Naive thymus-derived CD4-positive, alpha-beta T cell (primary cell): ENCODE measurements at places on chromosomes 1 and 21. TPM values are rescaled to one million over a fixed set of nuclear protein-coding genes. Genes with fewer than 3 reads are reported as not detected.

DNA sequence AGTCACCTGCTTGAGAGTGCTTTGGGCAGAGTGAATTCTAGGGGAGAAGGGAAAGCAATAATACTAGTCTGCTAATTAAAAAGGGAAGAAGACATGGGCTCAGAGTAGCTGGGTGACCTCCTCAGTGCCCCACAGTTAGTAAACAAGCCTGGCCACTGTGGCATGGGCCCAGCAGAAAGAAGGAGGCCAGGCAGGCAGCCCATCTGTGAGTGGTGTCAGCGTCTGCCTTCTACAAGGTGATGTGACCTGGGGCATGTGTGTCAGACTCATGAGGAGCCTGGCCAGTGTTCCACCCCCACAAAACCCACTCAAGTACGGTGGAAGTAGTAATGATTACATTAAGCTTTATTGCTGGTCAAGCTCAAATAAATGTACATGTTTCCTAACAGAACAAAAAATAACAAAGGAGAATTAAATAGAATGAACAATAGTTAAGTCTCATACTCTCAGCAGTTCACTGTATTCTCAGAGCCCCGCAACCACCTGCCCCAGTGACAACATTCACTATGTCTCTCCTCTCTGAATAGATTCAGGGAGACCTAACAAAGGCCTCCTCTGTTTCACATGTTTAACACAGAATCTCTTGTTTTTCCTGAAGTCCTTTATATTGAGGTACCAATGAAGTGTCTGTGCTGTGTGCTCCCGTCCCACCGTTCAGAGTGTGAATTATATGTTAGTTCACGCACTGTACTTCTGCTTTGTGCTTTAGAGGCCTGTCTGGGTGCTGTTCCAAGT is 32.5 kb downstream of the SLC22A15 start:
- DNase-seq: no peak

GRCh38 chr1:45833361-45833760 is 29.9 kb downstream of the MAST2 start:
- no peak for DNase-seq

DNA sequence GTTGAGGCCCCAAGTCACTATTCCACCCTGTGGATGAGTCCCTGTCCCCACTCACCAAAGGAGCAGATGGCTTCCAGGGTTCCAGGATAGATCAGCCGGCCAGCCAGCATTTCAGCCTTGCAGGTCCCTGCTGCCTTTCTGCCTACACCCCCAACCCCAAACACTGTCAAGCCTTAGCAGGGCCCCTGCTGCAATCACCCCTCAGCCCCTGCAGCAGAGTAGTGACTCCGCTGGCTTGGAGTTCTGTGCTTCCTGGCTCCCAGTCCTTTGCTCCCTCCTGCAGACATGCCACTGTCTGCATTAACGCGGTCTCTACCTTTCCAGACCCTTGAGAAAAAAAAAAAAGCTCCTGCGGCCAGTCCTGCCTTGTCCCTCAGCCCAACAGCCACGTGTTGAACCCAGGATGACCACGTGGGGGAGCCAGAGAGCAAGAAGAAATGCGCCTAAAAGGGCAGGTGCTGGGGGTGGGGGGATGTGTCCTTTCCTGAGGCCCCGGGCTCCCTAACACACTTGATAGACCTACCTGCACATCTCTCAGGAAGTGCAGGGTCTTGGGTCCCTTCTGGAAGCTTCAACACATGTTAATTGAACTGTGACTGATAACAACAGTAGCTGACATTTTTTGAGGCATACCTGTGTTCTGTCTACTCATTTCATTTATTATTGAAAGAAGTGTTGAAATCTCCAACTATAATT is 37.4 kb downstream of the RASSF5 start:
- peak; percentile 77 for DNase-seq

FCMR gene
- polyA plus RNA-seq: 803 TPM

TIAM1 gene
- 32.1 TPM for polyA plus RNA-seq
